ENCODE measurements at places on chromosomes 5 and 9. TPM values are rescaled to one million over a fixed set of nuclear protein-coding genes. Genes with fewer than 3 reads are reported as not detected.

The C9 gene
- 0.43 TPM for polyA plus RNA-seq

DNA sequence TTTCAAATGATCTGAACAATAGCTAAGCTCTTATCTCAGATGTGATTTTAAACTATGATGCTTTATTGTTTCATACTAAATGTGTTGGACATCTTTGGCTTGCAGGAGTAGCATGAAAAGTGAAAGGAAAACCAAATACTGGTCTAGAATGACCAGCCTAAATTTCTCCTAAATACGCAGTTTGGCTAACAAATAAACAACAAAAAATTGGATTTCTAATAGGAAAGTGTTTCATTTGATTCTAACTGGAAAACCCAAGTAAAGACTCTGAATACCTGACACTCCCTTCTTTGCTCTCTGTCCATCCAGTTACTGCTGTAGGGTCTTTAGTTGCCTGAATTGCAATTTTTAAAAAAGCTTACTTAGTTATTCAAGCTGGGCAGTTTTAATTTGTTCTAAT lies 111.7 kb upstream of the ACOT12 start:
- DNase-seq, result no peak

The GPR21 gene
- polyA plus RNA-seq, result 0.41 TPM

GRCh38 chr5:158899211-158899610 lies 200.5 kb downstream of the EBF1 start:
- DNase-seq, result no peak

The GABRG2 gene
- polyA plus RNA-seq, result not detected
